ENCODE measurements at places on chromosomes 4 and X.
A peak's percentile ranks its signal among the peaks of the same experiment; 100 is the strongest.

DNA sequence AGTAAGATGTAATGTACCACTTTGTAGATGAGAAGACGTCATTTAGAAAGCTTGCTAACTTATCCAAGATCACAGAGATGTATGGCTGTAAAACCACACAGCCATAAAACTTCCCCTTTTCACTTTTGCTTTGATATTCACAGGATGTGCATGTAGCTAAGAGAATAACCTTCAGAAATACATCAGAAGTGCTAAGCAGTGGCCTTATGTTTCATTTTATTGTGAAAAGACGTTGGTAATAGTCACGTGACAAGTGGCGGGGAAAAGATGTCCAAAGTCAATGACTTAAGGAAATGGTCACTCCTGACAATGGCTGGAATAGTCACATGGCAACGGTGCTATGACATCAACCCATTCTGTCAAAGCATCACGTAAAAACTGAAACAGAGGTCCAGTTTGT is 12.9 kb upstream of the WDR17 start:
- peak; percentile 43 for DNase-seq

- DNase-seq, result no peak
Measured at GRCh38 chrX:66167431-66167830, 3.4 kb downstream of the HEPH start.

GRCh38 chr4:69823481-69824186 is 36.3 kb downstream of the SULT1E1 start:
- DNase-seq, result peak; percentile 63

DNA sequence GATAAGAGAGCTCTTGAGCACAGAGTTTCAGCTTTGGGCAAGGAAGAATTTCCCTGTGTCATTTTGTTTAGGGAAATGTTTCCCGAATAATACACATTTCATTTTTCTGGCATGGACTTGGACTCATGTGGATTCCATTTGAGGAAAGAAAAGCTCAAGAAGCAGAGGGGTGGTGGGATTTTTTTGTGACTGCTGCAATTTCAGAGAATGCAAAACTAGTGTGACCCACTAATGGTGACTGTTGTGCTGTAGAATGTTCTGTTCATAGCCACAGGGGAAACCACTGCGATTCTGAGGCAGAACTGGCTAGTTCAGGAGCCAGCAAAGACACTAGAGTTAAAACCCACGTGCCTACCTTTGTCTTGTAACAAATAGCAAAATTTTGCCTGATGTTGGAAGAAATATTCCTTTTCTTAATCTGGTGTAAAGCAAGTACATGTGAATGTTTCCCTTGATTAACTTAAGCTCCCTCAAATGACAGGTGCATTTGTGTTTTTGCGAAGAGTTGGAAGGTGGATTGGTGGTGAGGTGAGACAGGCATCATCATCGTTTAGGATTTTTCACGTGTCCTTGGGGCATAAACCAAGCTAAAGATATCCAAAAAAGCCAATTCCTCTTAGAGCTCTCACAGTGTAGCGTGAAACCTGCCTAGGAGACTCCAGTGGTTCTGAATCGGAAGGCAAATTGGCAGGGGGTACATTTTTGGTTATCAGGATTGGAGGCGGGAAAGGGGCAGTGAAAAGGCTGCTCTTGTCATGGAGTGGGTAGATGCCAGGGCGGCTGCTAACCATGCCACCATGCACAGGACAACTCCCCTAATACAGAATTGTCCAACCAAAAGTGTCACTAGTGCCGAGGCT is 38.0 kb upstream of the FAM9C start:
- DNase-seq, result no peak

- no peak for DNase-seq
Measured at GRCh38 chr4:8314691-8315255, 45.2 kb downstream of the HTRA3 start.

DNA sequence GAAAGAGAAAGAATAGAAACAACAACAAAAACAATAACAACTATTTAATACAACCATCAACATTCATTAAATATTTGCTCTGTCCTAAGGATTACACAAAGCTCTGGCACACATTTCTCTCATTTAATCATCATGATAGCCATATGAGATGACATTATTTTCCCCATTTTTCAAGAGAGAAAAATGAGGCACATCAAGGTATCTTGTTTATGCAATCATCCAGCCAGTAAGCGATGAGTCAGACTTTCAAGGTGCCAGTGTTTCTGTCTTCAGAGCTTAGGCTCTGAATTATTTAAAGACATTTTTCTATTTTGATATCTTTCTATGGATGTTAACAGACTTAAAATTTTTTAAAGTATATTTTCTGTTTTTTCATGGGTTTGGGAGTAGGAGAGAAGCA is 541.8 kb upstream of the SMIM31 start:
- no peak for DNase-seq

DNA sequence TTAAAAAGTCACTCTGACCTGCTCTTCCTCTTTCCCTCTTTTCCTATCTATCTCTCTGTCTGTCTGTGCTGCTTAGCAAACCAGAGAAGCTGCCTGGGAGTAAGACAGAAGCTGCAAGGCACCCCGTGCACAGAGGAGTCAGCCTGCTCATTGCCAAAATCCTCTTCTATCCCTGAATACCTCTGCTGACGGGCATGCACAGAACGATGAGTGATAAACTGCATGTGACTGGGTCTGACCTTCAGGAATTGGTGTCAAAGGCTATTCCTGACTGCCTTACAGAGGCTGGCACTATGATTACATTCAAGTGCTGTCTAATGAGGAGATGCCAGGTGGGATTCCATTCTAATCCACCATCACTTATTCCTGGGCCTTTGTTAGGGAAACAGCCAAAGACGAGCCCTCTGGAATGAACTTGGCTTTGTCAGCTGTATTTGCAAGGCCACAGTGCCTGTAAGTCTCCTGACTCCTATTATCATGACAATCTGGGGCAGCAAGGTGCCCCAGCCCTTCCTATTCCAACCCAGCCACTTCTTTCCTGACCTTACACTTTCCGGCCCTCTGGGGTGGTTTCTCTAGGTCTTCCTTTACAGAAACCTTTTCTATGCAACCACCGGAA is 45.4 kb upstream of the CTAG2 start:
- no peak for DNase-seq

- DNase-seq, result no peak
Measured at GRCh38 chrX:103056902-103057301, 7.1 kb downstream of the BEX1 start.

GRCh38 chrX:39705290-39705689 is 392.5 kb downstream of the BCOR start:
- peak; percentile 39 for DNase-seq

GRCh38 chr4:185859111-185859510 is 47.1 kb upstream of the SORBS2 start:
- peak; percentile 36 for DNase-seq
